Globus pallidus (tissue), 1 donor: ENCODE measurements at places on chromosomes 2 and 18.

GRCh38 chr2:86000938-86001312 lies 104.8 kb downstream of the POLR1A start:
- no peak for DNase-seq

DNA sequence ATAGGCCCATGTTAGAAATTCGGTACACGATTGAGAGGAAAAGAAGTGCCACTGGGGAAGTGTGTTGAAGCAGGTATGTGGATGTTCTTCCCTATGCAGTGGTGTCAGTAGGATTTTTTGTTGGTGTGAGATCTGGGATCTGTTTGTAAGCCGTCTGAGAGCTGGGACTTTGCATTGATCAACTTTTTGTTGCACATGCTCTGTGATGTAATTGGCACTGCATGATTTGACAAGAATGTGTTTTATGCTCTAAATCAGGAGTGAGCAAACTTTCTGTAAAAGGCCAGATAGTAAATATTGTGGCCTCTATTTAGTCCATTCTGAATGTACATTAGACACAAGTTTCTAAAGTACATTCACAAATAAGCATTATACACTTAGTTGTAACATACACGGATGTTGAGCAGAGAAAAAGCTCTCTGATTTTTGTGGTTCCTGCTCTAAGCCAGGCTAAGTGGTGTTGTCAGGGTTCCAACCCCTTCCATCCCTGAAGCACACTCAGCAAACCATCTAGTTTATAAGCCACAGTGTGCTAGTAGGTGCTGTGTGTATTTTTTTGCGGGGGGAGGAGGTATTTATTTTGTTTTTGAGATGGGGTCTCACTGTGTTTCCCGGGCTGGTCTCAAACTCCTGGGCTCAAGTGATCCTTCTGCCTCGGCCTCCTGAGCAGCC lies 235.6 kb downstream of the NEDD4L start:
- no peak for DNase-seq

DNA sequence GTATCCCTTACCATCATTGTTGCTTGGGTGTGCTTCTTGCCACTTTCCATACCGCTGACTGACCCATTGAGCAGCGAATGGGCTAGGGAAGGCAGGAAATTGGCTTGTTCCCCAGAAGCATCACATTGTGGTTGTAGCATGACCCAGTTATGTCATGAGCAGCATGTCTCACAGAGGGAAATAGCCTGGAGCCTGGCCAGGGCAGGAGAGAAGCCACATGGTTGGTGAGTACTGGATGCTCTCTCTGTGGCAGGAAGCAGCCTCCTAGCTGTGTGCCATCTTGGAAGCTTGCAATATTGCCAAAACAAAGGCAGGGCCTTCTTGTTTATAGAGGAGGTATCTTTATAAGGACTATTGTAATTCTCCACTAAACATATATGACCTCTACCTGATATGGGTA lies 482.6 kb downstream of the PIK3C3 start:
- no peak for DNase-seq

DNA sequence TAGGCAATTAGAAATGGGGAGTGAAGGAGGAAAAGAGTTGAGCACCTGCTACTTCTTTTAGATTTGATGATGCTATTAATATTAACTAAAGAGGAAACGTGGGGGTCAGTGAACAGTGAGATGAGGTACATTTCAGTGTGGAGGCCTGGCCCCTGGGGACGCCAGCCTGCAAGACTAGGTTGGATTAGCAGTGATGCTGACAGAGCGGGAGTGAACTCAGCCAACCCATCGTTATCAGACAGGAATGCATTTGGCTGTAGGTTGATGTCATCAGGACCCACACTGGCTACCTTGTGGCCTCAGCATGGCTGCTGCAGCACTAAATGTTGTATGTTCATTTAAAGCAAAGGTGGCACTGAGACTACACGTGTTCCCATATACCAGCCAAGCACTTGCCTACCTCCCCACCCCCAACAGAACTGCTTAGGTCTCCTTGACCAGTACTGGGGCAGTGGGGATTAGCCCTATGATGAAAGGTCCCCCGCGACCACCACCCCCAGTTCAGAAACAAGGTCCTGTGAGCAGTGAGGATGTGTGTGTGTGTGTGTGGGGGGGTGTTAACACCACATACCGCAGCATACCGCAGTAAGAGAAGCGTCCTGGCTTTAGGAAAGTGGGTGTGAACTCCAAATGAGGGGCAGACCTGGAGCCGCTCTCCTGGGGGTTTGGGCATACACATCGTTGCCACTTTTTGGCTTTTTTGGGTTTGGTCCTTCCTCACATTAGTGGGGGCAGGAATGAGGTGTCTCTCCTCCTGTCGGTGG lies 26.0 kb downstream of the DGKD start:
- no peak for DNase-seq

- DNase-seq, result no peak
Measured at GRCh38 chr18:60892441-60892840, 440.8 kb upstream of the CDH20 start.

DNA sequence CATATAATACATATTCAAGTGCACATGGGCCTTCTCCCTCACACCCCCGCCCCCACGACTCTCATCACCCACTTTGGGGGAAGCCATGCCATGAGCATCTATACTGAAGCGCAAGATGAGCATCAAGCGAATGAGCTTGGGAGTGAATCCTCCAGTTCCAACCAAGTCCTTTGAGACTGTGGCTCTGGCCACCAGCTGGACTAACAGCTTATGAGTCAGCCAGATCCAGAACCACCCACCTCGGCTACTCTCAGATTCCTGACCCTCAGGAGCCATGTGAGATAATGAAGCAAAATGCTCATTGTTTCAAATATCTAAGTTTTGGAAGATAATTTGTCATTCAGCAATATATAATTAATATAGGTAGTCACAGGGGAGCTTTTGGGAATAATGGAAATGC lies 22.2 kb upstream of the IL1RL1 start:
- no peak for DNase-seq

DNA sequence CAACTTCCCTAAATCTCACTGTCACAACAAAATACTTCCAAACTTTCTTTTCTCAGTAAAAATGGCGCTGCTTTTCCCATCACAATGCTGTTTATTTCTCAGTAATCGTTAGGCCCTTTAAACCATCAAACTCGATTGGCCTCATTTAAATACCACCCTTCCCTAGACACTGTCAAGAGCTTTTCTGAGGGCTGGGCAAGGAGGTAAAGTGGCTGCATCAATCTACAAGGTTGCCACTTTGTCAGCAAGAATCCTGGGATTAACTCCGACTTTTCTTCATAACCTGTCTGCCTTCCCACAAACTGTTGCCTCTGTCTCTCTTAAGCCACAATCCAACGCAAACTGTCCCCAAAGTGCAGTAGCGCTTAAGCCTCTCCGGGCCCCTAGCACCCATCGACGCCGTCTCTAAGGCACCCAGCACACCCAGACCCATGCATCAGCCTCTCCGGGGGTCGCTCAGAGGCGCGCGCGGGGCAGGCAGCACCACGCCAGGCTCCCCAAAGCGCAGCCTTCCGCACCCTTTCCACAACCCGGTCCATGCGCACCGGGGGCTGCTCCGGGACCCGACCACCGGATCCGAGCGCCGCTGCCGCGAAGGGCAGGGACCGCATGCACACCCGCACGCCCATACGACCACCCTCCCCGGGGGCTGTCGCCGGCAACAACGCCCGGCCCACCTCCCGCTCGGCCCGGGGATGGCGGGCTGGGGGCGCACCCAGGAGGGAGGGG lies 683 bp downstream of the MBOAT2 start:
- DNase-seq, result peak; percentile 54

- no peak for DNase-seq
Measured at GRCh38 chr18:46588971-46589660, 67.9 kb downstream of the LOXHD1 start.

GRCh38 chr18:69882965-69883668 lies 64.6 kb downstream of the CD226 start:
- DNase-seq, result no peak

- no peak for DNase-seq
Measured at GRCh38 chr2:159773886-159774285, 24.1 kb downstream of the CD302 start.

DNA sequence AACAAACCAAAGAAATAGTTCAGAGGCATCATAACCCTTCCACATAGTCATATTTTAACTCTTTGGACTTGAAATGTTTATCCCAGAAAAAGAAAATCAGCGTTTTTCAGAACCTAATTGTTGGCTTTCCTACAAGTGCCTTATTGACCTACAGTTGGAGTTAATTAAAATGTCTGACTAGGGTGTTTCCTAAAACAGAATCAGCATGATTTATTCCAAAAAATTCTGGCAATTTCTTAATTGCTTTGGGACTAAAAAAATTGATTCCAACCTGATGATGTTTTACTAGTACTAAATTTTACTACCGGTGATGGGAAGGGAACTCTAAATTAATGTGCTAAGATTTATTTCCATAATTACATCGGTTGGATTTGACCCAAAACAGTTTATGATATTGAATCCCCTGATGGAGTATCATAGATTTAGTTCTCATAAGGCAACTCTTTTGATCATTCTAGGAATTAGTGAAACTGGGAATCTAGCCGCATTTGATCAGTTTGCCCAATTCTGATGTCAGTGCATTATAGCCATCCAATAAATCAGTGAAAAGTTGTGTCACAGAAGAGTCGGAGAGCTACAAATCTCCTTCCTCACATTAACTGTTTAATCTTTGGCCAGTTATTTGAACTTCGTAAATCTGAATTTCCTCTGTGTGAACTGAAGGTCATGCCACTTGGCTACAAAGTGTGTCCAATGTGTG lies 134.3 kb upstream of the DSEL start:
- no peak for DNase-seq

GRCh38 chr2:234952270-234953115 lies 676 bp downstream of the SH3BP4 start:
- peak; percentile 49 for DNase-seq

DNA sequence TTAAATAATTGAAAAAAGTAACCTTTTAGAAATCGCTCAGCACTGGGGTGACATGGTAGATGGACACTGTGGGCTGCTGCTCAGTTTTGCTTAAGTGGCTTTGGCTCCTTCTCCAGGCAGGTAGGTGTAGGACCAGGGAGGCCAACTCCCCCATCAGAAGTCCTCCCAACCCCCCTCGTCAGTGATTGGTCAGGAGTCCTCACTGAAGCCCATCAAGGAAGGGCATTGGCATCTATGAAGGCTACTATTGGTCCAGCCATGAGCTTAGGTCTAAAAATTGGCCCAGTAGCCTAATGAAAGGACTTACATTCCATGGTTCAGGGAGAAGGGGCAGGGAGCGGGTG lies 34.7 kb downstream of the ST3GAL5 start:
- no peak for DNase-seq

DNA sequence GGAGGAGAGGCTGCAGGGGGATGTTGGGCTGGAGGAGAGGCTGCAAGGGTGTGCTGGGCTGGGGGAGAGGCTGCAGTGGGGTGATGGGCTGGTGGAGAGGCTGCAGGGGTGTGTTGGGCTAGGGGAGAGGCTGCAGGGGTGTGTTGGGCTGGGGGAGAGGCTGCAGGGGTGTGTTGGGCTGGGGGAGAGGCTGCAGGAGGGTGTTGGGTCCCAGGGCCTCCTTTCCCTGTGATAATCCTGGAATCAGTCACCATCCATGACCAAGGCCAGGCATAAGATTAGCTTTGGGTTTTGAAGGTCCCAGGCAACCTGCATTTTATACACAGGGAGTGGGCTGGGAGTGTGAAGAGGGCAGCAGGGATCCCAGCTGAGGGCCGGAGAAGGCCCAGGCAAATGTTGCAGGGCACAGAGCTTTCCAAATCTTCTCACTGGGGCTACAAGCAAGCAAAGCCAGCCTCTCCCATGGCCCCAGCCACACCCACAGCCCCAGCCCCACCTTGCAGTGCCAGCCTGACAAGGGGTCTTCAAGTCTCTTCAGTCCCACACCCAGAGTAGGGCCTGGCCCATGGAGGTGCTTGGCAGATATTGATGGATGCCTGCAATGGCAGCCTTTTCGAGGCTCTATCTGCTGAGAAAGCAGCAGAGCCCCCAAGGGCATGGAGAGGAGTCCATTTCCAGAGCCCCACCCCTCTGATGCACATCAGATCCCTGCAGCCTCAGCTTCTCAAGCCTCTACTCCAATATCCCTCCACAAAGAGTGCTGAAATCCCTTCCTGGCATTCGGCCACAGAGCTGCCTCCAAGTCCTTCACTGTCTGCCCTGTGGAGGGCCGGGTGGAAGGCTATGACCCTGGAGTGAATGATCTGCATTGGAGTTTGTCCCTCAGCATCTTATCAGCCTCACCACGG lies 50.3 kb upstream of the GLI2 start:
- DNase-seq, result no peak

DNA sequence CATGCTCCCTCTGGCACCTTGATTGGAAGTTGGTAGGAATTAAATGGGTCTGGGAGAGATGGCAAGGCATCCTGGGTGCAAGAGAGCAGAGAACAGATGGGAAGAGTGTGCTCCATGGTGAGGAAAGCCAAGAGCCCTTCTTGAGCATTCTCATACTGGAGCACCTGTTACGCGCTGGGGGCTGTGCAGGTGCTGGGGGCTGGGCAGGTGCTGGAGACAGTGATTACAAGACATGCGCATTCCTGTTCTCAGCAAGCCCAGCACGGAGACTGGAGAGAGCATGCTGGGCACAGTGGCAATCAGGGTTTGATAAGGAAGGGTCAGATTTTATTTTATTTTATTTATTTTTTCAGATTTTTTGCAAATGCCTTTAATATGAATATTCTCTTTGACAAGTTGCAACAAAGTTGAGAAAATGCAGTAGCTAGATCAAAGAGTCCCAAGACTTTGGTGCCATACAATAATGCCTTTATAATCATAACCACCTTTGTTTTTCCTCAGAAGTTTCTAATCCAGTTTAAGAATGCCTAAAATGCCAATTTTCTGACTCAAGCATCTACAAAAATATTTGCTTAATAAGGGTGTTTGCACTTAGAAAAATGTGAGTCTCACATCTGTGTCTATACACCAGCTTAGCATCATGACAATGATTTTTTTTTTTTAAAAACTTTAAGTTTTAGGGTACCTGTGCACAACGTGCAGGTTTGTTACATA lies 193.3 kb downstream of the RNF152 start:
- no peak for DNase-seq

DNA sequence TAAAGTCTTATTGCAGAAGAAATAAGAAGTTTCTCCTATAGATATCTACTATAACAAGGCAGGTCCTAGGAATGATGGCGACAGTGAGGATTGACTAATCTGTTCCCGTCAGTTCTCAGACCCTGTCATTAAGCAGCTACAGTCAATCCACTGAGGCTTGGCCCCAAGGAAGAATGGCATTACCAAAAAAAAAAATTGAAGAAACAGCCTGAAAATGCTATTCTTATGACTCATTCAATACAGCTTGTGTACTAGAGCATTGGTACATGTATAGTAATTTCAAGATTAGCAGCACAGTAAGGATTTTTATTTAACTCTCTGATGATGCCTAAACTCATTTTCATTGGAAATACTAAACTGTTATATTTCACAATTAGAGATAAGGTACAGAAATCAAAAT lies 1096.1 kb upstream of the NXPH2 start:
- DNase-seq, result no peak
